ENCODE measurements at places on chromosomes 1 and 21.

- no peak for DNase-seq
Measured at GRCh38 chr1:183461350-183461749, 10.9 kb upstream of the SMG7 start.

GRCh38 chr1:234971586-234972297 lies 156.9 kb downstream of the TOMM20 start:
- DNase-seq = no peak

GRCh38 chr1:227437495-227438008 lies 119.3 kb upstream of the CDC42BPA start:
- DNase-seq = no peak

- no peak for DNase-seq
Measured at GRCh38 chr1:205840146-205840923, 9.6 kb downstream of the PM20D1 start.

GRCh38 chr1:118788463-118788862 lies 199.7 kb downstream of the TBX15 start:
- no peak for DNase-seq

GRCh38 chr1:223175032-223175431 lies 32.0 kb upstream of the TLR5 start:
- no peak for DNase-seq

GRCh38 chr1:55774446-55774845 lies 559.3 kb upstream of the USP24 start:
- no peak for DNase-seq

DNA sequence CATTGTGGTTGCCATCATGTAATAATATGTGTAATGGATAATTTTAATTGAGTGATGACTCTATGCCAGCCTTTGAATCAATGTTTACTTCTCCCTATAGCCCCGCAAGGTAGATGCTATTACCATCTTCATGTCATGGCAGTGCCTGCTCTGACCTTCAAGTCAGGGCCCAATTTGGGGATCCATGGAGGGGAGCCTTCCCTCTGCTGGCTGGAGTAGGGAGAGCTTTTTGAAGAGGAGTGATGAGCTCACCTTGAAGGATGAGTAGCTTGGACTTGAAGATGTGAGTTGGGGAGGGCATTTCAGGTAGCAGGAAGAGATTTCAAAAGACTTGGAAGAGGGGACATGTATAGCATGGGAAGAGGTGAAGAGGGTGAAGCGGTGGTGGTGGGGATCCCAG lies 189.2 kb downstream of the FOXD2 start:
- no peak for DNase-seq

DNA sequence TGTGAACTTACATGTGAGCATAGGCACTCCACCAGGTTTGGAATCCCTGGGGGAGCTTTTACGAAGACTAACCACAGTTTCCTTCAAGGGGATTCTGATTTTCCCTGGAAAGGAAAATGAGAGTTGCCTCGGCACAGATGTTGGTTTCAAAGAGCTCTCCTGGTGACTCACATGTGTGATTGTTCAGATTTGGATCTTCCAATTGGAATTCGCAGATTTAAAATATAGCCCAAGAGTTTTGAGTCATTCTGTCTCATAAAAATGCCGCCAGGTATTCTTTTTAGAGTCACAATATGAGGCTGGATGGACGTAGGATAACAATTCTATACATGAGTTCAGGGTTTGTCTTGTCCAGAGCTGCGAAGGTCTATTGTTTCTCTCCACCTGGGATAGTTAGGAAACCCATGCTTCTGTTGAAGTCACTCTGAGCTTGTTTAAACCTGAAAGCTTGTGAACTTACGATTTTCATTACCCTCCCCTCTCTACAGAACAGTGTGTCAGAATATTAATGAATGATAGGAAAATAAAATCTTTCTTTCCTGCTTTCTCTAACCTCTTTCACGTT lies 64.9 kb downstream of the TGFB2 start:
- no peak for DNase-seq

DNA sequence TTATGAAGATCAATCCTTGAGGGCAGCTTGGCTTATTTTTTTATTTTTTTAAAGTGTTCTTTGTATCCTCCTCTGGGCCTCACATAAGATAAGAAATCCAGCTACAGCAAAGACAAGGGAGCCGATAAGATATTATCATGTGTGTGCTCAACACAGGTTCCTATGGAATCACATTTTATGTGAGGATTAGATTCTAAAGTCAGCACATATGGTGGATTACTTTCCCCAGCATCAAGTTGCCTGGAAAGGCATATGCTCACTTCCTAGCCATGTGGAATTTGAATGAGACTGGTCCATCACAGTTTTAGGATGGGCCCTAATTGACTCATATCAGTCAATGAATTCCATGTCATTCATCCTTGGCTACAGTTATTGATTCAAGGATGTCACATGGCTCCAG lies 456.9 kb upstream of the LRRC7 start:
- no peak for DNase-seq

DNA sequence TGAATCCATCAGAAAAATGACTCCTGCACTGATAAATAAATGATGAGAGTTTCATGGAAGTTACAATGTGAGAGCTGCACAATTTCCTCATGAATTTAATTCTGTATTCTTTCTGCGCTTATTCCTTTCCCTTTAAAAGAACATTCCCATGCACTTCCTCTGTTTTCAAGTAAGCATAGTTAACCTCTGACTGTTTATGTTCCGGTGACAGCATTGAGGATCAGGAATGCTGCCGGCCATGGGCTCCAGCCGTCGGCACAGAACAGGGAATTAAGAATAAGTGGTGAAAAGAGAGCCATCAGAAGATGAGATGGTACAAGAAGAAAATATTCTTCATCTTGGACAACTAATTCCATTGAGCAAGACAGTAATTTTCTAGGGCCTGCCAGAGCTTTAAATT lies 65.3 kb downstream of the SUSD4 start:
- DNase-seq = no peak

GRCh38 chr1:154843636-154844296 lies 26.3 kb downstream of the KCNN3 start:
- DNase-seq = no peak

DNA sequence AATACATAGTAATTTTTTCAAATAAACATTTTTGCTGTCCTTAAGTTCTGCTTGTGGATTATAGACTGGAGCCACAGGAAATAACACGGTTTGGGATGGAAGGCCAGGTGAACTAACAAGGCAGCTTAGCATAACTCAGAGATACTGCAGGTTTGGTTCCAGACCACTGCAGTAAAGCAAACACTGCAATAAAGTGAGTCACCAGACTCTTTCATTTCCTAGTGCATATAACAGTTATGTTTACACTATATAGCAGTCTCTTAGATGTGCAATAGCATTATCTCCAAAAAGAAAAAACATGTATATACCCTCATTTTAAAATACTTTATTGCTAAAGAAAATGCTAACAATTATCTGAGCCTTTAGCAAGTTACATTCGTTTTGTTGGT lies 22.0 kb downstream of the LRRC42 start:
- no peak for DNase-seq

DNA sequence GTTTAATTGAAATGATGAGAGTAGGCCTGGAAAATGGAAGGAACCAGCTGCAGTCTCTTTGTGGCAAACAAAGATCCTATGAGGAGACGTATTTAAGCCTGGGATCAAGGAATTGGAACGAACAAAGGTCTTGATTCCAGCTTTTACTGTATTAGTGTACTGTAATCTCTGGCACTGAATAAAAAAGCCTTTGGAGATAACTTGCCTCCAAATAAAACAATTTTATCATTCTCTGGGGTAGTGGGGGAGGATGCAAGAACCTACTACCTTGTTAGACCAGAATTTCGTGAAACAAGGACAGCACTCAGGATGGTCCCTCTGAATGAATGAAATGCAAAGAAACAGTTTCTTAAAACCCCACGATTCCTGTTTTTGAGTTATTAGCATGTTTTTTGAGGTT lies 134.2 kb downstream of the RWDD3 start:
- DNase-seq = no peak

DNA sequence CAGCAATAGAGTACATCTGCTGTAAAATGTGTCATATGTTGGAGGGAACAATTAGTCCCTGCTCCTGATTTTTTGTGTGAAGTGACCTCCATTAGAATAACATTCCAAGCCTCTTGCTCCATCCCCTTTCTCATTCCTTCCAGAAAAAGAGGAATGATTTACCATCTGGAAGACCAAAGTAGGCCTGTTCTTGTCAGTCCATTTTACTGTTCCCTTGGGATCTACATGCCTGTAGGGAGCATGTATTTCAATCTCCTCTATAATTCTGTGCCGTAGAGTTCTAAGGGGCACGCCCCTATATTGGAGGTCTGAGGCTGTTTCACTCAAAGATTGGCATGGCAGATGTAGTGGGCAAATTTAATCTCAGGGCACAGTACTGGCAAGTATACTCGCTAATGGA lies 48.8 kb upstream of the MAN1A2 start:
- no peak for DNase-seq

GRCh38 chr1:243411472-243411871 lies 155.6 kb downstream of the SDCCAG8 start:
- DNase-seq = no peak

- no peak for DNase-seq
Measured at GRCh38 chr1:21782349-21782867, 541 bp downstream of the USP48 start.

DNA sequence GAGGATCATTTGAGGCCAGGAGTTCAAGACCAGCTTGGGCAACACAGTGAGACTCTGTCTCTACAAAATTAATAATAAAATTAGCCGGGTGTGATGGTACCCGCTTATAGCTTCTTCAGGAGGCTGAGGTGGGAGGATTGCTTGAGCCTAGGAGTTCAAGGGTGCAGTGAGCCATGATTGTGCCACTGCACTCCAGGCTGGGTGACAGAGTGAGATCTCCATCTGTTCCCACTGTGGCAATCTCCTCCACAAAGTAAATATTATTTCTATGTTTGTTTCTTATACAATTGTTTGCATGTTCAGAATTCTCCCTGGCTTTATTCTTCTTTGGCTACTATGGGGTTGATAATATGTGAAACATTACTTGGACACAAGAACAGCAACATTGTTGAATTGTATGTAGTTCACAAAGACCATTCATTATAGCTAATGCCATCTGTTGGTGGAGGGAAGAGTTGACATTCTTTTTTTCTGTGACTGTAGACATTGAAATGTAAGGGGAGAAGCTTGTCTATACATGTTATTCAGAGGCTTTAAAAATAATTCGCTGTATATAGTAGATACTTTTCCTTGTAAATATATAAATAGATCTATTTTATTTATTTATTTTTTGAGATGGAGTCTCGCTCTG lies 47.8 kb upstream of the SRSF10 start:
- no peak for DNase-seq

DNA sequence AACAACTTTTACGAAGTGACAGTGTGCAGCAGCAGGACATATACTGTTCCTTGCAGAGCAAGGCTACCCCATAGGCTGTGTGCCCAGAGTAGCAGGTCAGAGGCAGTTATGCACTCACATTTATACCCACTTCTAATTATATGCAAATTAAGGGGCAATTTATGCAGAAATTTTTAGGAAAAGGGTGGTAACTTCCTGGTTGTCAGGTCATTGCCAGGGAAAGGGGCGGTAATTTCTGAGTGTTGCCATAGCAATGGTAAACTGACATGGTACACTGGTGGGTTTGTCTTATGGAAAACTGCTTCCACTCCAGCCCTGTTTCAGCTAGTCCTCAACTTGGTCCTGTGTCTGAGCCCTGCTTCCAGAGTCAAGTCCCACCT lies 12.0 kb upstream of the SLAMF1 start:
- no peak for DNase-seq

DNA sequence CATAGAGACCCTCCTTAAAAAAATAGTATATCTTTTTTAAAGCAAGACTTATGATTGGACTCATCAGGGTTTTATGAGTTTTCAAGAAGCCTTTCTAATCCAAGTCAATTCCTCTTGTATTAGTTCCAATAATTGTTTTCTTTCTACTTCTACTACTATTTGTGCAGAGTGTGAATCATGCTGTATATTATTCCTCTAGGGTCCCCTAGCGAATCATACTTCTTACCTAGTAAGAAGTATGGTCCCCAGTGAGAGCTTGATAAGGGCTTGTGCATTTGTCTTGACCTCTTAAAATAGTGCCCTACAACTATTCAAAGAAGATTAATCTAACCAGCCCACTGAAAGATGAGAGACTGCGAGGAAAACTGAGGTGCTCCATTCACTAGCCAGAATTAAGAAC lies 715.7 kb upstream of the ZP4 start:
- DNase-seq = no peak

DNA sequence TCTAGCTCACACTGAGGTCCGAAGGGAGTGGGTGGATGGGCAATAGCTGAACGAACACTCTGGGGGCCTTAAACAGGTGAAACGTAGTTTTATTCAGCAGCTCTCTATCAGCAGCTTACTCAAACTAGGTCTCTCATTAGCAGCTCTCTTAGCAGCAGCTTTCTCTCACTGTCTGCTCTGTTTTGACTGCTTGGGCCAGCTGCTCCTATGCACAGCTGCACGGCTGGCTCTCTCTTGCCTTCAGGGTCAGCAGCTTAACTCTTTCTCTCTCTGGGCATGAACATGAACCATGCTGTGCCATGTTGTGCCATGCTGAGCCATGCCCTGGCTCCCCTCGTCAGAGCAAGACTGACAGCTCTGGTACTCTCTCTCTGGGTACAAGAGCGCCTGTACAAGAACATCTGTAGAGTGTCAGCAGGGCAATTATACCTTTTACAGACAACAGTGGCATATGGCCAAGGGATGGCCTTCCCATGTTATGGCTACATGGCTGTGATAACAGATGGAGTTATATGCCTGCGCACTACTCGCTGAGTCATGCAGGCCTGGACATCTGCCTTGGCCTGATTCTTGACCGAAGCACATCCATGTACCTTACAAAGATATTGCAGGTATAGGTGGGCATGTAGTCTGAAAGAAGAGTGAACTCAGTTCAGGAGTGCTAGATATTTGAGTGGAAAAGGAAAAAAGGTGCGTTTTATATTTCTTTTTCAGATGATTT lies 152.4 kb downstream of the LEPR start:
- DNase-seq = no peak

DNA sequence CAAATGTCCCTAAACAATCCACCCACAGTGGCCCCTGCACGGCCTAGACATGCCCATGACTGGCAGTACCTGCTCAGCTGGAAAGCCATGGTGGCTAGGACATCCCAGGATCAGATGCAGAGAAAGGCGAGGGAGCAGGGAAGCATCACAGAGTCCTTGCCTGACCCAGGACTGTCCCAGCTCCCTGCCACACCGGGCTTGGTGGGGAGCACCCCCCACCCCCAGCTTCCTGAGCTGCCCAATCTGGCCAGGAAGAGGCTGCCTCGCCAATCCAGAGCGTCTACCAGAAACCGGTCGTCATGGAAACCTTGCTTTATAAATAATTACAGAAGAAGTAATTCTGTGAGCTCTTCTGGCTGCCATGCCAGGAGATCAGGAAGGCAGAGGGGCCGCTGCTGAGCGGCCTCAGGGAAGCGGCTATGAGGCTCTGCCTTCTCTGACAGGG lies 34.8 kb downstream of the ACOT7 start:
- no peak for DNase-seq

GRCh38 chr1:22117238-22117637 lies 25.7 kb downstream of the WNT4 start:
- no peak for DNase-seq
